Stimulated activated naive CD4-positive, alpha-beta T cell (primary cell): ENCODE measurements at places on chromosomes 1 and 21.

GRCh38 chr1:236868625-236869467 lies 73.8 kb downstream of the MTR start:
- no peak for DNase-seq

DNA sequence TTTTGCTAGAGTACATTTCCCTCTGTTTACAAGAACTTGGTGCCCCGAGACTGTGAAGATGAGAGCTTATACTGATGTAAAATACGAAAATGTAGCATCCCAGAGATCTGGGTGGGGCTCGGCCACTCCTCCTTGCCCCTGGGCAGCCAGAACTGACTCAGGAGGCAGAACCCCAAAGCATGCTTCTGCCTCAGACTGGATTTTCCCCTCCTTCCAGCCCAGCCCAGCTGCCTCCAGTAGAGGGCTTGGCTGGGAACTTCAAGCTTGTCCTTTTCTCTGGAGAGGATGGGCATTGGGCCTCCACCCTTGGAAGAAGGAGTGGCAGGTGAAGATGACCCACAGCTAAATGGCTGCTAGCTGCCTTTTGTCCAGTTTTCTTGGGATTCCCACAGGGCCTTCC lies 24.3 kb upstream of the BTG2 start:
- DNase-seq: no peak

GRCh38 chr1:170545476-170545875 lies 13.5 kb downstream of the GORAB start:
- no peak for DNase-seq

DNA sequence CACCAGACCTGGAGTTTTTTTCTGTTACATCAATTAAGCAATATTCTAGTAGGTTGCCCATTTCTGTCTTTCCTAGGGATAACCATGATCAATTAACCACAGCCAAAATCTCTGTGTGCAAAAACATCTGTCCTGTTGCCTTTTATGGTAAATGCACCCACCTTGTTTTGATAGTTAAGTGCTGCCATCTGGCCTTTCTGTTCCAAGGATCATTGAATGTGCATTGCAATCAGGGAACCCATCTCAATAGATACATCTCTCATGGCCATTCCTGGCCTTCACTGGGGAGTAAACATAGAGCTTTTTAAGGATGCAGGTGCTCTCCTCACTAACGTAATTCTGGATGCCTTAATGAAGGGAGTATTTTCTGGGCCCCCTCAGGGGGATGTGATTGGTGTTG lies 111.8 kb upstream of the KIAA1614 start:
- DNase-seq: no peak

- no peak for DNase-seq
These were observed 12.3 kb upstream of the SDC3 start for GRCh38 chr1:30920827-30921226.

DNA sequence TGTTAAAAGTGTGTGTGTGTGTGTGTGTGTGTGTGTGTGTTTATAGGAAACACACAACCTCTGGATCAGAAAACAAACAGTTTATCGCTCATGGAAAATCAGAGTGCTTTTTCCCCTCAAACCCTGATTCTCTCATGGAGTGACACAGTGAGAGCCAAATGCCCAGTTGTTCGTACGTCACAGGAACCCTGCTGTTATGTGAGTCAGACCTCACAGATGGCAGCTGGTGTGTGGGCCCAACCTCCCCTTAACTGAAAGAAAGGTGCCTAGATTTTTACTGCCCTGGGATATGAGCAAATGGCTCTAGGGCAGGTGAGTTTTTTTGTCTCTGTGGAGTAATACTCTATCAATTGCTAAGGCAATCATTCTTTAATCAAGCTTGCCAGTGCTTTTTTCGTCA lies 1788.1 kb downstream of the BRINP3 start:
- no peak for DNase-seq

- DNase-seq: no peak
These were observed 654 bp upstream of the ARHGEF2 start for GRCh38 chr1:155978973-155979429.

- DNase-seq: no peak
These were observed 13.6 kb downstream of the ACTL8 start for GRCh38 chr1:17768651-17769241.

DNA sequence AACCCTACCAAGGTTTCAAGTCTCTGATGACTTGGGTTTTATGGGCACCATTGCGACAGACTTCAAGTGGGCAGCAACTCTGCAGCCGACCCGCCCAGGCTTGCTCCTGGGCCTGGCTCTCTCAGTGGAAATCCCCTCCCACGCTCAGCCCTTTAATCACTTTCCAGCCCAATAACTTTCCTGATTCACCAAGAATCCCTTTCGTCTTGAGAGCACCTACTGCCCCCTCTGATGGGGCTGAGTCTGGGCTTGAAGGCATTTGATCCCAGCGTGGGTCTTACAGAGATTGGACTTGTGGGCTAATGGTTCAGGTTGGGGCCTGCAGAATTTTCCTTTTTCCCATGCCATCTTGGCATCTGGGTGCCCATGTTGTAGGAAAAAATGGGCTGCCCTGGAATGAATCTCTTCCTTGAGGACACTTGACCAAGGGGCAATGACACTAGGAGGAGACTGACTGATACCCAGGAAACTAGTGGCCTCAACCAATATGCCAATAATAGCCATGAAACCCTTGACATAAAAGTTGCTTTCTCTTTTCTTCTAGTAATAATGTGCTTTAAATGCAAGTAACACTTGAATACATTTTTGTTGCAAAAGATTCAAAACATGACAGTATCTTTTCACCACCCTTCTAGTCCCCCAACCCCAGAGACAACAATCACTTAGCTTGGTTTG lies 7.8 kb upstream of the PHLDA3 start:
- no peak for DNase-seq

DNA sequence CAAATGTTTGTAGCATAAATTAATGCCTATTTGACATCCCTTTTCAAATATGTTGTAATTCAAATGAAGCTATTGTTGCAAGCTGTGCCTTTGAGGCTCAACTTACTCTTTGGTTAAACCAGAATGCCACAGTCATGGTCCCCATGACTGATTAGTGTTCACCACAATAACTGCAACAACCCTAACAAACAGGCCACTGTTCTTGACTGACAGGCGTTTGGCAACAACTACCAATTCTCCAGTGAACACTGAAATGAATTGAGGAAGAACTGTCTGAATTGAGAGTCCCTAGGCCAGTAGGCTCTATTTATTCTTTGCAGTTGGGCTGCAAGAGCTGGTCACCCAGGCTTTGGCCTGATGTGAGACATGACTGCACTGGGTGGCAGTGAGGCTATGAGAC lies 6.6 kb upstream of the TMEM167B start:
- no peak for DNase-seq

DNA sequence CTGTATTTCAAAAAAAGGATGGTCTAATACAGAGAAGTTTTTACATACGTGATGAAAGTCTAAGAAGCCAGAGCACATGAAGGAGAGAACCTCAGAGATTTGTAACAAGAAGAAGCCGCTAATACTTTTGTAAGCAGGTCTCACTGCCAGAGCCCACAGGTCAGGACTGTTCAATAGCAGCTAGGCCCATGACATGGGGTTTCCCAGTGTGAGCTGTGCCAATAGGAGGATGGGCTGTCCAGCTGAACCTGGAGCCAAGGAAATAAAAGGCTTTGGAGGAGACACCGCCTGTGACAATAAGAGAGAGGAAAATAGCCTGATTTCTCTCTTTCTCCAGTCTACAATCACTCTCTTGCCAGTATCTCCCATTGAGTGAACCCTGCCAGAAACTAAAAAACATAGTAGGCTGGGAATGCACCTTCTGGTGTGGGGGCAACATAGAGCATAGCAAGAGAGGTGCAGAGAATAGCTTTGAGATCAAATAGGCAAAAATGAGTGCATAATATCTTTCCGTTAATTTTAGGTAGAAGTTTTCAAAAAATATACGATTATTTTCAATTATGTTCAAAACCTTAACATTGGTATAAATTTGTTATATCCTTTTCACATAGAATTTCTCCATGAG lies 360.3 kb downstream of the NEGR1 start:
- no peak for DNase-seq

DNA sequence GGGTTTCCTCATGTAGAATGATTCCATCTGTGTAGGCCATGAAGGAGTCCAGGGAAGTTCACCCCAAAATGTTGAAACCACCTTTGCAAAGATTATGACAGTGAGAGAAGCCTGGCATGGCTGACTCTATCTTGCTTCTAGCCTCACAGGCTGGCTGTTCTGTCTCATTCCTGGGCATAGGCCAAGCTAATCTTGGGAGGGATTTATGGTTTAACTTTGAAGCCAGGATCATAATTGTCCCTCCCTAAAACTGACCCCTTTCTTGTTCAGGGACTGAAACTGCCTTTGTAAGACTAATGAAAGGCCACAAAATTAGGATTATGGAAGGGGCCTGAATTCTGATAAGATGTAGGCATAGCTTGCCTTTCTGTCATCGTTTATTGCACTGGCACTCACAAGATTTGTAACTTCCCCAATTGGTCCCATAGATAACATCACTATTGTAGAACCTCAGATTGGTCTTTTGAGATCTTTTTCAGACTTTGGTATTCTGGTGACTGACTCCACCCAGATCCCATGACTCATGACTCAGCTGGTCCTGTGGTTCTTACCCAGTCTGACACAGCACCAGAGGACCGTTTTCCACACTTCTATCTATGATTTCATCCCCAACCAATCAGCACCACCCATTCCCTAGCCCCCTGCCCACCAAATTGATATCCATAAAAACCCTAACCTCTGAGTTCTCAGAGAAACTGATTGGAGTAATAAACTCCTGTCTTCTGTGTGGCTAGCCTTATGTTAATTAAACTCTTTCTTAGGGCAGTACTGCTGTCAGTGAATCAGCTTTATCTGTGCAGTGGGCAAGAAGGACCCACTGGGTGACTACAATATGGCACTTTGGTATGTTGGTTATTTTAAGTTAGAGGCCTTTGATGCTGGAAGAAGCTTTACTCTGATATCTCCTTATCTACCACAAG lies 13.6 kb upstream of the LAMTOR5 start:
- DNase-seq: no peak

DNA sequence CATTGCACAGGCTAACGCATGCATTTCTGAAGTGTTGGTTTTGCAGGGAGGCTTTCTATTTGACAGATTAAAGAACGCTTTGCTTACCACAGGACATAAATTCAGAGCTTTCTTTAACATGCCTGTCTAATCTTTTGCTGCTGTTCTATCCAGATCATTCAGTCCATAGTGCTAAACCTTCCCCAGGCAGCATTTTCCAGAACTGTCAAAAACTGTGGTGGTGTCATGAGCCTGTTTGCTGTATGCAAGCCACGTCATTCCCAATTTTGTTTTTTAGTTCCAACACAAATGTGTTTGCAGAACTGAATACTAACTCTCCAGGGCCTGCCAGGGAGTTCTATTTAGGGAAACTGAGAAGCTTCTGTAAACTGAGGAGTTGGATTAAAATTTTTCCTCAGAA lies 390.5 kb upstream of the LYPLAL1 start:
- no peak for DNase-seq

DNA sequence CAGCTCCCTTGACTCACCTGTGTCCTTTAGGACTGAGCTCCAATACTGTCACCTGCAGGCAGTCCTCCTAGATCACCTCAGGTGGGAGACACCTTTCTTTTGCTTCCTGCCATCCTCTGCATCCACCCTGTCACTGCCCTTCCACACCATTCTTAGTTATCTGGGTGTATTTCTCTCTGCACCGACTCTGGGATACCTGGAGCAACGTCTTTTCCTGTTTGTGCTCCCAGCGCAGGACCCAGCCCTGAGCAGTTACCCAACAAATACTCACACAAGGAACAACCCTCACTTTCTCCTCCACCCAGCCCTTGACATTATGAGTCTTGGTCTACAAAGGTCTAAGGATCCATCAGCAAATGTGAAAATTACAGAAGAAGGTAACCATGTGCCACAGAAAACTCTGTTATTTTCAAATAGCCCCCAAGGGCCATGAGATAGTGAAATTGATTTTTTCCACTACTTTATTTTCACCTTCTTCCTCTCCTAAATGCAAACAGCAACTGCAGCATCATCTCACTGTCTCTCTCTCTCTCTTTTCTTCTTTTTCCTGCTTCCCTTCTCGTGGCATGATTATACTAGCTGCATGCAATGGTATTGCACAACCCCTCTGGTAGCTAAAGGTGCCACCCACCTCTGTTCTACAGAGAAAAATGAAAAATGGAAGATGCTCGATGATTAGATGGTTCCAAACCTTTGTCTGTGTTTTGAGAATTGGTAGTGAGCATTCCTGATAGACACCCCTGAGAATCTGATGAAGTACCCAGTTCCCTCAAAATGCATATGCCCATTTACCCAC lies 89.0 kb downstream of the MIS18A start:
- no peak for DNase-seq

DNA sequence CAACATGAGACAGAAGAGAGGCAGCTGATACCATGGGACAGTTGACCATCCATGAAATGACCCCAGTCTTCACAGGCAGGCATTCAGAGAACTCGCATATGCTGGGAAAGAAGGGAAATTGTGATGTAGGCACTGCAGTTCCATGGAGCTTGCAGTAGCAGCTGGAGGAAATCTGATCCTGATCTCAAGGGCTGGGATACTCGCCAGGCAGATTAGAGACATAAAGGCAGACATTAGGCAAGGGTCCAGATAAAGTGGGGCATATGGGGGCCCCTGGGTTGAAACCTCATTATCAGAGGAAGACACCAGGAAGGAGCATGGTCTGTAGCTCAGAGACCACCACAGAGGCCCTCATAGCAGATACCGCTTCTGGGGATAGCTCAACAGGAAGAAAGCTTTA lies 48.7 kb upstream of the TNR start:
- no peak for DNase-seq

- DNase-seq: no peak
These were observed 1265.1 kb downstream of the BRINP3 start for GRCh38 chr1:189212606-189213005.

DNA sequence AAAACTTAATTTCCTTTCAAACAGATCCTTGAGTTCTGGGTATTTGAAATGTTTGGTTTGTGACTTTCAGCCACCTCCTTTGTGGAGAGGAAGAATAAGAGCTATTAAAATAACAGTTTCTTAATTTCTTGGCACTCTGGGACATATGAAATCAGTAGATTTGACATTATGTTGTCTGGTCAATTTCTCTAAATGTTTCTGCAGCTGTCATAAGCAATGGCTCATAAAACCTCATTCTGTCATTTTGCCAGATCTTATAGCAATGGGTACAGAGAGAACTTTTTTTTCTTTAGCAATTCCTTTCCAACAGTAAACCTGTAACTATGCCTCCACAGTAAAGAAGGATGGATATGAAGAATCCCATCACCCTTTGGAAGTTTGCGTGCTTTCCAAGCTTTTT lies 52.6 kb downstream of the LAMC1 start:
- DNase-seq: no peak

GRCh38 chr1:30815556-30815955 lies 58.0 kb upstream of the LAPTM5 start:
- DNase-seq: no peak

- no peak for DNase-seq
These were observed 564.4 kb downstream of the MATN1 start for GRCh38 chr1:30159015-30159414.

- no peak for DNase-seq
These were observed 183.2 kb downstream of the KIF26B start for GRCh38 chr1:245337829-245338484.

GRCh38 chr1:186463926-186464325 lies 3.0 kb upstream of the PDC start:
- DNase-seq: no peak

- no peak for DNase-seq
These were observed 671 bp downstream of the KIF26B start for GRCh38 chr1:245155272-245156040.

- no peak for DNase-seq
These were observed 93.5 kb downstream of the PGBD5 start for GRCh38 chr1:230332575-230333066.

- DNase-seq: no peak
These were observed 18.0 kb downstream of the WDR4 start for GRCh38 chr21:42861311-42861847.

- no peak for DNase-seq
These were observed 27.2 kb upstream of the TTF2 start for GRCh38 chr1:117032681-117033539.
